ENCODE measurements at places on chromosomes 2 and 18.

DNA sequence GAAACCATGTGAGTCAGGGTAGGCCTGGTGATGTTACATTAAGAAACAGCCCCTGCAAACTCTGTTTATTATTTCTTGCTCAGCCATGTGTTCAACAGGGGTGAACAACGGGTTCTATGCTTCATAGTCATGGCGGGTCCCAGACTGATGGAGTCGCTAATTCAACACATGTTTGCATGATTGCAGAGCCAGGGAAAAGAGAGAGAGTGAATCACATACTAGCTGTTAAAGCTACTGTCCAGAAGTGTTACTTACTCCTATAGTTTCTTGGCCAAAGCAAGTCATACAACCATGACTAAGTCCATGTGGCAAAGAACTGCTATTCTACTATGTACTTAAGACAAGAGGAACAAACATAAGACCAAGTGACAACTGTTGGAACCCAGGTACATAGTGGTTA lies 241.2 kb upstream of the SKOR2 start:
- no peak for DNase-seq

DNA sequence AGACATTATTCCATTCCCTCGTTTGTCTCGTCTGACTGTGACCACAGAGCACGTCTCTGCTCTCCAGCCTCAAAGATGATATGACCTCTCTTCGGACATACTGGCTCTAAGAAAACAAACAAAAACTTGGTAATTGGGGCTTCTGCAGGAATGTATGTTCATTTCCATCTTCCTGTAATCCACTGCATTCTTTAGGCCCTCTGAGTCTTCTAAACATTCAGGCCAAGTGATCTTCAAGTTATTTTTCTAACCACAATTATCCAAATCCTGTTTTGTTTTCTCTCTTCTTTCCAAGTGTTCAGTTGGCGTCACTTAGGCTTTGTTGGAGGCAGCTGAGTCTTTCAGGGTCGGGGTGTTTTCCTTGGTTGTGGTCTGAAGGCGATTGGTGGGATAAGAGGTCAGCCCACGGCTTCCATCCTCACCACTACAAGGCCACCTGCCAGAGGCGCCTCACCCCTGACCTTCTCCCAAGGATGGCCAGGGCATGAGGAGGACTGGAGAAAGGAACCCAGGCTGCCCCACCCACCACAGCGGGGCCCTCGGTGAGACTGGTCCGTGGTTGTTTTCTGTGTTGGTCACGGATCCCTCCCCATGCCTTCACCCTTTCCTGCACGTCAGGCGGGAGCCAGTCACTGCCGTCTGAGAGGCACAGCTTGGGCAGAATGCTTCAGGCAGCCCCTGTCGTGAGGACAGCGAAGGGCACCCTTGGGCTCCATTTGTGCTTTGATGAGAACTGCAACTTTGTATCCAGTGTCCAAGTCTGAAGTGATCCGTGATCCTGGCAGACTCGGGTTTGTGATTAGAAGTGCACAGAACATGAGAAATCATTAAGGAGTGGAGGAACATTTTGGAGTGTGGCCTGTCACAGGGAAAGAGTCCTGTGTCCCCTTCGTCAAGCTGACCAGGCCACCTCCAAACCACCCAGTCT lies 88.6 kb upstream of the FHL2 start:
- DNase-seq: peak; percentile 92

- no peak for DNase-seq
Measured at GRCh38 chr2:173235947-173236803, 118.5 kb upstream of the CDCA7 start.

- peak; percentile 81 for DNase-seq
Measured at GRCh38 chr18:58004317-58004716, 39.7 kb upstream of the NEDD4L start.

- DNase-seq: no peak
Measured at GRCh38 chr2:43210125-43210466, 16.3 kb downstream of the ZFP36L2 start.

GRCh38 chr2:229346816-229347540 lies 75.9 kb upstream of the PID1 start:
- DNase-seq: no peak

GRCh38 chr2:205461169-205461568 lies 221.1 kb upstream of the NRP2 start:
- peak; percentile 3 for DNase-seq

DNA sequence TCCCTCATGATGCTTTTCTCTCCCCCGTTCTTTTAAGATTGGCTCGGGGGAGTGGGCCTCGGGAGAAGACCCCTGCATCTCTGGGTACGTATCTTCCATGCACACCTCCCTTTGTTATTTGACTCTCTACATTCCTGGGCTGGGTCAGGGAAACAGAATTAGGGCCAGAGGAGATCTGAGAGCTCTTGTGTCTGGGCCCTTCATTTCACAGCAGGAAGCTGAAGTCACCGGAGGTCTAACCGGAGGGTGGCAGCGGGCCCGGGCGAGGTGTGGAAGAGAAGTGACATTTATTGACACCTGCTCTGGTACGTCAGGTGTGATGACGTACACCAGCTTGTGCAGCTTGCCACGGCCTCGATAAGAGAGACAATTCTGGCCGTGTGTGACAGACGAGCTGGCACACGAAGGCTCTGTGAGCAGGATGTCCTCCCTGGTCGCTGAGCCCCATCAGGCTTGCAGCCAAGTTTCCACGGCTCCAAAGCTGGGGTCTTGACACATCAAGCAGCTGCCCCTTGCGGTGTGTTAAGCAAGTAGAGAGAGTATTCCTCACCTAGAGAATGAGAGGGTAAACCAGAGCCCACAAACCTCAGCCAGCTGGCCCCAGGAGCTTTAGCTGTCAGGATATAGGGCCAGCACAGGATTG lies 30.4 kb downstream of the TOGARAM2 start:
- DNase-seq: no peak

- DNase-seq: peak; percentile 52
Measured at GRCh38 chr2:170177950-170178781, at the start of gene MYO3B. Gene MYO3B (plus strand): TSS chr2:170178147. CDS start chr2:170178288, 141 bp downstream.

DNA sequence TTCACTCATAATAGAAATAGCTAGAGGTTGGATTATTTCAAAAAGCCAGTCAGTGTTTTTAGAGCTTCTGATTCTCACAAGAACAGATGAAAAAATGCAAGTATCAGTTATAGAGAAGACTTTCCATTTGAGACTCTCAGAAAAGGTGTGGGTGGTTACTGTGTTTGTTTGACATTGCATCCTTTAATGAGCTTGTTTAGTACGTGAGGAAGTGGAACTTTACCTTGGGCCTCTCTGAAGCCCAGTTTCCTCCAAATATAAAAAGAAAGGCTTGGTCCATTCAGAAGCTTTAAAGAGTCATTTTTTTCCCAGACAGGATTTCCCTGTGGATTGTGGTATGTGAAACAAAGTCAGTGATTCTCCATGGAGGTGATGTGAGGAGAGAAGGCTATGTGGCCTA lies 89.9 kb upstream of the RANBP2 start:
- no peak for DNase-seq

- no peak for DNase-seq
Measured at GRCh38 chr2:40470822-40471813, 19.2 kb upstream of the SLC8A1 start.

DNA sequence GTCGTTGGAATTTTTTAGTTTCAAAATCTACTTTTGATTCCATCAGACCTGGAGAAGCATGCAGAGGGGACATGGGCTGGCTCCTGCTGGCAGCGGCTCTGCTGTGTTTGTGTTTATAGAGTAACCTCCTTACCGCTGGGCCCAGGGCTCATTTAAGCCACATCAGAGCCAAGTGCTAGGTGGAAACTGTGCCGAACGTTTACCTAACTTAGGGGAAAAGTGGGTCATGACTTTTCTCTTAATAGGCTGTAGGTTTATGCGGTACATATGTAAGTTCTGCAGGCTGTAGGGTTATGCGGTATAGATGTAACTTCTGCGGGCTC lies 17.7 kb downstream of the CNDP2 start:
- DNase-seq: no peak

GRCh38 chr18:23353459-23353858 lies 99.6 kb upstream of the RIOK3 start:
- DNase-seq: no peak

DNA sequence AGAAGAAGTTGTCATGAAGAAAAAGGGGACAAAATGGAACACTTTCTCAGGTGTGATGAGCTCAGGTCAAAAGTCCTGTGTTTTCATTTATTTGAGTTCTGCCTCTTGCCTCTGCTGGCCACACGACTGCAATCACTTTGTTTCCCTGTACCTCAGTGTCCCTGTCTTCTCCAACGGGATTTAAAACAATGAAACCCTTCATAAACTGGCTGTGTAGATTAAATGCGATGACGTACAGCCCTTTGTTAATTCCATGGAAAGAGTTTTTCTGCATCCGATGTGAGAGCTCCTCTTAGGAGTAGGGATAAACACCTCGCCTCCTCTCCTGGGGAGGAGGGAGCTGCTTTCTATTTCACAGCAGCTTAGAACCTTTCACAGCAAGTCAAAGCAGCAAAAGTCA lies 51.5 kb upstream of the CNGA3 start:
- DNase-seq: no peak

DNA sequence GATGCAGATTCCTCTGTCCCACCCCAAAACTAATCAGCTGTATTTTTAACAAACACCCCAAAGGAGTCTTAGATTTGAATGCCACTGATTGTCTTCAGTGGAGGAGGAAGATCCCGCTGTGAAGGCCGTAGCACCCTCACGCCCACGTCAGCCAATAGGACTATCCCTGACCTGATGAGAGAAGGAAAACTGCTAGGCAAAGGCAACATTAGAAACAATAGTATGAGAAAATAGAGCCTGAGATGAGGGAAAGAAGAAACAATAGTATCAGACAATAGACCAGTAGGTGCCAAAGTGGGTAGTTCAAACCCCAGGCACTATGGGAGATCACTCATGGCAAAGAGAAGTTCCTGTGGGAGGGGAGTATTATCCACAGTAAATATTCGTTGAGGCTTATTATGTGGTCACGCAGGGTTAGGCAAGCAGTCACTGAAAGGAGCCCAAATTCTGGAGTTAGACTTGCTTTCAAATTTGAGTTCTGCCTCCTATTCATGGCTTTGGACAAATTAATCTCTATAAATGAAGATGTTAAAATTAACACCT lies 2.8 kb downstream of the PCBP1 start:
- no peak for DNase-seq

DNA sequence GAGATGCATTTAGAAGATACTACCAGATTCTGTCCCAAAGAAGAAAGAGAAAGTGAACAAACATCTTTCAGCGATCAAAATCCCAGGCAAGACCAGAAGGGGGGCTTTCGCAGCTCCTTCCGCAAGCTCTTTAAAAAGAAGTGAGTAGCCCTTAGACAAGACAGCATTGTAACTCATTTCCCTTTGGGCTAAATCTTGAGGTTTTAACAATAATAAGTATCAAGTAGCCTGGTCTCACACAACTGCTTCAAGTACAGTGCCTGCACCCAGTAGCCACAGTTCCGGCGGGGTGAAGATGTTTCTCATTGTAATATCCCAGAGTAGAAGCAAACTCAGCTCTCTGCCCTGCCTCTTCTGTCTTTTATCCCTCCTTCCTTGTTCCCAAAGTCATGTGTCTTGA lies 76.3 kb downstream of the ARHGEF33 start:
- DNase-seq: no peak

- DNase-seq: no peak
Measured at GRCh38 chr18:52750995-52751394, 411.0 kb downstream of the DCC start.

DNA sequence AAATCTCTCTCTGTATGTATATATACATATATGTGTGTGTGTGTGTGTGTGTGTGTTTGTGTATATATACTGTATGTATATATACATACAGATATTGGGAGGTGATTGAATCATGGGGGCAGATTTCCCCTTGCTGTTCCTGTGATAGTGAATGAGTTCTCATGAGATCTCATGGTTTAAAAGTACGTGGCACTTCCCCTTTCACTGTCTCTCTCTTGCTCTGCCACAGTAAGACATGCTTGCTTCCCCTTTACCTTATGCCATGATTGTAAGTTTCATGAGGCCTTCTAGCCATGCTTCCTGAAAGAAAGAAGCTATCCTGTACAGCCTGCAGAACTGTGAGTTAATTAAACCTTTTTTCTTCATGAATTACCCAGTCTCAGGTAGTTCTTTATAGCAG lies 18.8 kb upstream of the CCDC195 start:
- no peak for DNase-seq

GRCh38 chr2:217000406-217000805 lies 140.5 kb upstream of the TNP1 start:
- DNase-seq: no peak

DNA sequence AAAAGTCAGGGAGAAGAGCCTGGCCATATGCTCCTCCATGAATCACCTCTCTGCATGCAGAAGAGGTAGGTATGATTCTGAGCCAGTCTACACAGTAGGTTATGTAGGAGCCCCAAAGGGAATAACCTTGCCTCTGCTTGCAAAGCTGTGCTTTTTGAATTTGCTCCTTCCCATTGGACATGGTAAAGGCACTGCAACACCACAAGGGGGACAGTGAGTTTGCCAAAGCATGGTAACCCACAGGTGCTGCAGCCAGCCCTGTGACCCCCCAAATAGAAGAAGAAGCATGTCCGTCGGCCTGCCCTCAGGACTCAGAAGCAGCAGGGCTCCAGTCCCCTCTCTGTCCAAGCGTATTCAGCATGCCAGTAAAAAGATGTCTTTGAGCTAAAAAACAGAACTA lies 51.0 kb upstream of the BCL2L11 start:
- DNase-seq: no peak

GRCh38 chr18:36099311-36099710 lies 29.8 kb downstream of the SLC39A6 start:
- DNase-seq: no peak

DNA sequence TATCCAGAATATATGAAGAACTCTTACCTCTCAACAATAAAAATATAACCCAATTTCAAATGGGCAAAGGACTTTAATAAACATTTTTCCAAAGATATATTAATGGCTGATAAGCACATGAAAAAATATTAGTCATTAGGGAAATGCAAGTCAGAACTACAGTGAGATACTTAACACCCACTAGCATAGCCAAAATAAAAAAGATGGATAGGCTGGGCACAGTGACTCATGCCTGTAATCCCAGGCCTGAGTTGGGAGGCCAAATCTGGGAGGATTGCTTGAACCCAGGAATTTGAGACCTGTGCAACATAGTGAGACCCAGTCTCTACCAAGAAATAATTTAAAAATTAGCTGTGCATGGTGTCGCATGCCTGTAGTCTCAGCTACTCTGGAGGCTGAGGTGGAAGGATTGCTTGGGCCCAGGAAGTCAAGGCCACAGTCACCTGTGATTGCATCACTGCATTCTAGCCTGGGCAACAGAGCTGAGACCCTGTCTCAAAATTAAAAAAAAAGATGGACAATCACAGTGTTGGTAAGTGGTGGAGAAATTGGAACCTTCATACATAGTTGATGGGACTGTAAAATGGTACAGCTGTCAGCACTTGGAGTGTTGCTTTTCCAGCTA lies 25.1 kb downstream of the MARCHF7 start:
- no peak for DNase-seq

- DNase-seq: no peak
Measured at GRCh38 chr18:71168557-71169145, 879.8 kb downstream of the SOCS6 start.

Data from IMR-90 (cell line).